ENCODE measurements at places on chromosomes 2 and 18. TPM values are rescaled to one million over a fixed set of nuclear protein-coding genes. Genes with fewer than 3 reads are reported as not detected.

The FSHR gene
- not detected for total RNA-seq

The EPB41L3 gene
- 8.7 TPM for total RNA-seq

The SLC14A1 gene
- total RNA-seq: 13.3 TPM

The EFHD1 gene
- not detected for total RNA-seq

The EVA1A gene
- total RNA-seq: 35.9 TPM

The PECR gene
- total RNA-seq: 21.4 TPM

The DUSP19 gene
- total RNA-seq: 3.7 TPM

The ARHGAP28 gene
- total RNA-seq: 5.9 TPM

The LBX2 gene
- total RNA-seq: 2.0 TPM
